ENCODE measurements at places on chromosomes 1 and 21. TPM values are rescaled to one million over a fixed set of nuclear protein-coding genes. Genes with fewer than 3 reads are reported as not detected.

- DNase-seq: no peak
Measured at GRCh38 chr1:153673511-153673910, 2.7 kb upstream of the ILF2 start.

- DNase-seq: peak; percentile 35
Measured at GRCh38 chr1:151944857-151945575, 35.7 kb upstream of the THEM4 start.

- no peak for DNase-seq
Measured at GRCh38 chr21:41680444-41681347, 86.2 kb downstream of the RIPK4 start.

DNA sequence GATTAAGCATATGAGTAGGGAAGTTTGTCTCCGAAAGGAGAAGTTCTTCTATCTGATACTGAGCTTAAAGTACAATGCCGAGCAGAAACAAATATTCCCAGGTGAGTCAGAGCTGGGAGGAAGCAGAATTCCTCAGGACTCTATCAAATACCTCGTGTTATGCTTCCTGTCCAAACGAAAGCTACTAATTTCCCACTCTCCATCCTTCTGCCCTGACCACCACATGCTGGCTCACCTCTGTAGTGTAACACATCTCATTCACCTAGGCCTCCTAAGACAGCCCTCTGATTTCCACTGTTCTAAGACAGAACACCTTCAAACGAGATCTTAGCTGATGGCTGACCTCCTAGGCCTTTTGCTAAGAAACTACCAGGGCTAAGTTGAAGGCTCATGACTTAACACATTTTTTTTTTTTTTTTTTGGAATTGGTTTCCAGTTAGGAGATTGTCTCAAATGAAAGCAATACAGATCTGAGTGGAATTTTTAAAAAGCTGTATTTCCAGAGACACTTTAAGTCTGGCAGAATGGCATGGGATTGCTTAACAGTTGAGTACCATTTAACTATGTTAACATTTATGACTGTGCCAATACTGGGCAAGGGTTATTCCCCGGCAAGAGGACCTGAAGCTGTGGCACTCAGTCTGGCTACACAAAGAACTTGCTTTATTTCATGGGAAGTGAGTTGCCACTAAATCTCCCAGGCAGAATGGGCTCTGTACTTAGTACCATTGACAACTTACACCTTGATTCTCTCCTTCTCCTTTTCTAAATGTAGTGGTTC is 583.4 kb downstream of the DPYD start:
- no peak for DNase-seq

DNA sequence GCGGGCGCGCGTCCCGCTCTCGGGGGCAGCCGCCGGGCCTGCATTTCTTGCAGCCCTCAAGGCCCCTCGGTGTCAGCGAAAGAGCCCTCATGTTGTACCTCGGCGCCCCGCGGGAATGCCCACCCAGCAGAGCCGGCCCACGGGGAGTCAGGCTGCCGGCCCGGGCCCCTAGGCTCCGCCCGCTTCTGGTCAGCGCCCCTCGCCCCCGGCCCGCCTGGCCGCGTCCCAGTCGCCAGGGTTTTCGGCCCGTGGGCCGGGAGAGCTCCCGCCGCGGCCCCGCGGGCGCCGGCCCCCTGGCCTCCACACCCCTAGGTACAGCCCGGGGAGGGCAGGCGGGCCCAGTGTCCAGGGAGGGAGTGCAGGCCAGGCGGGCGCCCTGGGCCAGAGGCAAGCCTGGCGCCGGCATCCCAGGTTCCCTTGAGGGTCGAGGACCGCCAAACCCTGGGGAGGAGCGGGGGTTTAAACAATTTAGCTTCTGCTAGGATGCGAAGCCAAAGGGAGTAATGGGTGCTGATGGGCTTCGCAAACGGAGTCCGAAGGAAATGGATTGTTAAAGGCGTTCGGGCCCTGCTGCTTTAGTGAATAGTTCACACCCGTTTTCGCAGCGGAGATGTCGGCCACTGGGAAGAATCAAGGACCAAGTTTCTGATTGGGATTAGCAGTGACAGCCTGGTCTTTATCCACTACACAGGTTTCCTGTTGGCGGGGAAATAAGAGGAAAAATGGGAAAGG is 486 bp upstream of the KCNA3 start:
- DNase-seq: no peak

- DNase-seq: no peak
Measured at GRCh38 chr1:68917456-68917855, 420.6 kb upstream of the DEPDC1 start.

DNA sequence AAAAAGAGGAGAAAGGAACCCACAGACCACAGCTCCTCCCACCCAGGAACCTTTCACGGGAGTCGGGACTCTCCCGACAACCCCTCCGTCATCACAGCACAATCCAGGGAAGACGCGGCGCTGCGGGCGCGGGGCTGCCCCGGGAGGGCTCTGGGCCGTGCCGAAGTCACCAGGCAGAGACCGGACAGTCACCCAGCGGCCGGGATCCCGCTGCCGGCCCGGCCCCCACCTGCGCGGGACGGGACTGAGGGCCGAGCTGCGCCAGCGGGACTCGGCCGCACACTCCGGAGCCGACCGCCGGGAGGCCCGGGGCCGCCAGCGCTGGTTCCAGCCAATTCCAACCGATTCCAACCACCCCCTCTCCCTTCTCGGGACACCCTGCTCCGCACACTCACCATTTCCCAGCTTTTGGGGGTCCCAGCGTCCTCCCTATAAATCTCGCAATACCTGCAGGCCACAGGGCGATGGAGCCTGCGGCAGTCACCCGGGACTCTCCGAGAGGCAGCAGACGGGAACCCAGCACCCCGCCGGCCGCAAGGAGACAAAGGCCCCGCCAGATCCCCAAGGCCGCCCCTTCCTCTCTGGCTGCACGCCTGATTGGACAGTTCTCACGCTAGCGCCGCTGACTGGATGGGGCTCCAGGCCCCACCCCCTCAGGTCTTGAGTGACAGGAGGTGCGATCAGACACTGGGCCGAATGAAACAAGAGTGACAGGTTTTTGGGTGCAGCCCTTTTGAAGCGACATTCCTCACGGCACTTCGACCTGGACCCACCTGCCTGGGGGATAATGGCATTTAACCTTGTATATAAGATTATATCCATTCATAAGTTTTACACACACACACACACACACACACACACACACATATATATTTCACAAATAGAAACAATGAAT is at the start of gene ZNF695:
ZNF695 (minus strand) TSS at position 547 of the 895 bp plus-strand sequence; CDS start at position 398, 149 bp downstream.
- DNase-seq: peak; percentile 95

GRCh38 chr1:186236921-186237320 is 138.1 kb downstream of the TPR start:
- peak; percentile 93 for DNase-seq

GRCh38 chr1:154157520-154158306 is 2.8 kb upstream of the NUP210L start:
- peak; percentile 24 for DNase-seq

- DNase-seq: peak; percentile 99
Measured at GRCh38 chr1:184838504-184838951, 83.9 kb upstream of the EDEM3 start.

DNA sequence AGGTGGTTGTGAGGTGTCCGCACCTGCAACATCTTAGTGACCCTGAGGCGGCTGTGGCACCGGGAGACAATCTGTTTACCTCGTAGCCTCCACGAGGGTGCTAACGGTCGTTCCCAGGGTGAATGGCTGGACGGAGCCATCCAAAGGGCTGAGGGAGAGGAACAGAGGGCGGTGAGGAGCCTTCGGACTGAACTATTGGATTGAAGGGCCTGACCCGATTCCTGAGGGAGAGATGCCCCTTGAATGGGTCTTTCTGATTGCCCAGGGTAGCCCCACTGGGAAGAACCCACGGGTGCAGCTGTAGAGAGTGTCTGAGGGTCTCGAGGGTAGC is 2.3 kb downstream of the NR5A2 start:
- DNase-seq: no peak

DNA sequence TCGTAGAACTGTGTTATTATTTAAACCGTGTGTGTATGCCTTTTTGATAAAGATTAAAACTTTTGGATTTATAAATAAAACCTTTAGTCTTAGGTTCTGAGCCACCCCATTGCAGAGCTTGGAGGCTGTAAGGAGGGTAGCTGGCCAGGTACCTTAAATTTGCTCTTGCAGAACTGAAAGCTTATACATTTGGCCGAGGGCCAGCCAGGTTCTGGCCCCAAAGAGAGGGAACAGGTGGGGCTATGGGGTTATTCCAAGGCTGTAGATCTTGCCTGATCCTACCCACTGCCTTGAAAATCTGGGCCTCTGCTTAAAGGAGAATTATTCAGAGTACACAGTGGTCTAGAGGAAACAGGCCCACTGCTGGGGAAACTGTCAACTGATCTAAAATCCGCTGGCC is 59.6 kb downstream of the CAMK2N1 start:
- DNase-seq: no peak

Gene LCE2C
- not detected for total RNA-seq

Gene PRDM15
- 4.2 TPM for total RNA-seq

Gene SOD1
- 185 TPM for total RNA-seq

Gene TMPRSS15
- not detected for total RNA-seq

Data from GM23248 (cell line).